Activated naive CD8-positive, alpha-beta T cell treated with anti-CD3 and anti-CD28 coated beads, Interleukin-2, amount 10 ng/mL, durations not matched to agents 7 days and 5 days (primary cell): ENCODE measurements at places on chromosomes 12 and 14. TPM values are rescaled to one million over a fixed set of nuclear protein-coding genes. Genes with fewer than 3 reads are reported as not detected.

The PTPRO gene
- total RNA-seq, result 2.3 TPM

The PROX2 gene
- 0.28 TPM for total RNA-seq

The NRXN3 gene
- not detected for total RNA-seq

The FOXG1 gene
- total RNA-seq, result not detected

The KLRC2 gene
- total RNA-seq, result 7.9 TPM

DNA sequence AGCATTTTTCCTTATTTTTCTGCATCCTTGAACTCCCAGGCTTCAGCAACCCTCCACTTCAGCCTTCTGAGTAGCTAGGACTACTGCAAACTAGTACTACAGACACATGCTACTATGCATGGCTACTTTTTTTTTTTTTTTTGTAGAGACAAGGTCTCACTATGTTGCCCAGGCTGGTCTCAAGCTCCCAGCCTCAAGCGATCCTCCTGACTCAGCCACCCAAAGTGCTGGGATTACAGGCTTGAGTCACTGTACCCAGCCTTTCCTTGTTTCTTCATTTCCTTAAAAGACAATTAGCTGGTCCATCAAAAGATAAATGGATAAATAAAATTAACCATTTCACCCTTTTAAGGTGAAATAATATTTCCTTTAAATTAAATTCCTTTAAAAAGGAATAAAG, 205.8 kb downstream of the SPTSSA start:
- H3K36me3 ChIP-seq, result no peaks in the 10 kb centered on the region
- no peaks in the 10 kb centered on the region for H3K4me1 ChIP-seq
- DNase-seq, result no peak
- no peak overlapping the region for H3K27ac ChIP-seq

DNA sequence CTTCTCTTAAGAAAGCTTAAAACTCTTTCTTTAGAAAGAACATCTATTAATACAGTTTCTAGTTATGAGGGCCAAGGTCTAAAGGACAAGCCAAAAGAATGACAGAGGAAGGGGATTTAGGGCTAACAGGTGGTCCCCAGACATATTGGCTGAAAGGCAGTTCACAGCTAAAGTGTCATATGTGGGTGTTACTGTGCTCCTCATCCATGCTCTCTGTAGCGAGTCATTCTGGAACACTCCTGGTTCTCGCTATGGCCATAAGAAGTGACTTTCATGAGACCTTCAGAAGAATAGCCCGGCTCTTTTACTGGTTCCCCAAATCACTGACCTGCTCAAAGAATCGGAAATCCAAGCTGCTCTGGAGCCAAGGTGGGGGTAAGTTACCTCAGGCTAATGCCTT, 55.0 kb downstream of the TBK1 start:
- DNase-seq, result no peak
- H3K4me3 ChIP-seq, result no peak overlapping the region
- H3K27ac ChIP-seq, result no peak overlapping the region
- H3K4me1 ChIP-seq, result no peaks in the 10 kb centered on the region

DNA sequence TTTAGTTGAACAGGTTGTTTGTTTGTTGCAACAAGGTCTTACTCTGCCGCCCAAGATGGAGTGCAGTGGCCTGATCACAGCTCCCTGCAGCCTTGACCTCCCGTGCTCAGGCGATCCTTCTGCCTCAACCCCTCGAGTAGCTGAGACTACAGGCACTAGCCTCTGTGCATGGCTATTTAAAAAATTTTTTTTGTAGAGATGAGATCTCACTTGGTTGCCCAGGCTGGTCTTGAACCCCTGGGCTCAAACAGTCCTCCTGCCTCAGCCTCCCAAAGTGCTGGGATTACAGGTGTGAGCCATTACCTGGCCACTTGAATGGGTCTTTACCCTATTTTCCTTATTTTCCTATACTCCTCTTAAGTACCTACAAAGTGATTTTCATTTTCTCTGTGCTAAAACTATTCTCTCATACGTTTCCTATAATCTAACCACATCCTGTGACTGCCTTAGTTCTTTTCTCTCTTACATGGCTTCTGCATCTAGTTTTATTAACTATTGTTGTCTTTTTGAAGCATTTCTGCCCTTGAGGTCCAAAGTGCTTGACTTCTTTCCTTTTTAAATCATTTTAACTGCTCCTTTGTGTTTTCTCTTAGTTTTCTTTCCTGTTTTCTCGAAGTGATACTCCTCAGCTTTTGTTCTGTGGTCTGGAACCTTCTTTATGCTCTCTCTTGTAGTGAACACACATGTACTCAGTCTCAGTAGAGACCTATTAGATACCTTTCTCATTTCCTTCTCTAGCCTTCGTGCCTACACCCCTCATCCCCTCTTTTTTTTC, 14.1 kb downstream of the GPX2 start:
- no peak overlapping the region for H3K4me3 ChIP-seq
- H3K36me3 ChIP-seq, result peaks cover 42% of the 10 kb centered on the region
- no peak for DNase-seq
- no peaks in the 10 kb centered on the region for H3K27me3 ChIP-seq
- H3K4me1 ChIP-seq, result peaks cover 11% of the 10 kb centered on the region

DNA sequence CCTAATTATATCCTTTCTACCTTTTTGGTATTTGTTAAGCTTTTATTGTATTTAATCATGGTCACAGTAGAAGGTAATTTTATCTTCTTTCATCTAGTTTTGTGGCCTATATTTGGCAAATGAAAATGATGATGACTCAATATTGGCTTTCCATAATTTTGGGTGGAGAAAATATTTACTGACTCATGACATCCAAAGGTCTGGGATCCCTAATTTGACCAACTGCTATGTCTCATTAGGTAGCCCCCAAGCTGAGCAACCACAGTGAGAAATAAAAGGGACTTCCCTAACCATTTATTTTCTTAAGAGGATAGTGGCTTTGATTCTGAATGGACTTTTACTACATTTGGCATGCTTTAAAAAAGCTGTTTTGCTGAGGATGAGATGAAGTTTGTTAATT, 289.5 kb downstream of the RMST start:
- DNase-seq, result no peak
- H3K36me3 ChIP-seq, result no peaks in the 10 kb centered on the region
- no peaks in the 10 kb centered on the region for H3K4me1 ChIP-seq
- peaks cover 1% of the 10 kb centered on the region for H3K27me3 ChIP-seq

GRCh38 chr14:100547633-100548294, 39.5 kb downstream of the BEGAIN start:
- no peaks in the 10 kb centered on the region for H3K36me3 ChIP-seq
- peak; percentile 57 for DNase-seq
- peaks cover 1% of the 10 kb centered on the region for H3K27me3 ChIP-seq
- H3K4me1 ChIP-seq, result peaks cover 24% of the 10 kb centered on the region
- peak overlapping the region; percentile 82 for H3K4me3 ChIP-seq

DNA sequence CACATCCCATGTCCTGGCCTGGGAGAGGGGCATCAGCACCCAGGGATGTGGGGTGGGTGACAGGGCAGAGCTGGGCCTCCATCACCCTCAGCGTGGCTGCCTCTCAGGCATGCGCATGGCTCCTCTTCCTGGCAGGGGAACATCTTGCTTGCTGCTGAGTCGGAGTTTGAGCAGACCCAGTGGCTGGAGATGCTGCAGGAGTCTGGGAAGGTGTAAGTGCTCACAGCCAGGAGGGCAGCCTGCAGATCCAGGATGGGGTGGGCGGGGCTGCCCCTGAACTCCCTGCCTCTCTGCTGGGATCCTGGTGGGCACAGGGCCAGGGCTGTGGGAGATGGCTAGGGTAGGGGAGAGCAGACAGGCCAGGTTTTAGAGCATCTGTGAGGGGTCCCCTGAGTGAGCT, 16.2 kb downstream of the PLEKHD1 start:
- no peaks in the 10 kb centered on the region for H3K4me1 ChIP-seq
- no peak for DNase-seq
- no peaks in the 10 kb centered on the region for H3K36me3 ChIP-seq

DNA sequence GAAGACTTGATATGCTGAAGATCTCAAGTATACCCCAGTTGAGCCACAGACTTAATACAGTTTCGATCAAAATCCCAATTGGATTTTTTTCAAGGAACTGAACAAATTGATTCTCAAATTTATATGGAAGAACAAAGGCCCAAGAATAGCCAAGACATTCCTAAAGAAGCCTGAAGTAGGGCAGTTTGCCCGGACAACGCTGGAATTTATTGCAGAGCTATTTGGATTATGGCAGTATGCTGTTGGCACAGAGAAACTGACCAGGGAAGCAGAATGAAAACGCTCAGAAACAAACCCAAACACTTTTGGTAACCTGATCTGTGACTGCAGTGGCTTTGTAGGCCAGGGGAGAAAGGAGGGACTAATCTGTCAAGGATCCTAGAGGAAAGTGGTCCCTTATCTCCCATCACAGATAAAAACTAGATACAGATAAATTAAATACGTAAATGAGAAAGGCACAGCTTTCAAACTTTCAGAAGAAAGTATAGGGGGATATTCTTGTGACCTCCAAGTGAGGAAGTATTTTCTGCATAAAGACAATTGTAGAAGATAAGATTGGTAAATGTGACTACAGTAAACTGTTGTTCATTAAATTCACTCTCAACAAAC, 35.9 kb upstream of the GSC start:
- H3K36me3 ChIP-seq, result no peaks in the 10 kb centered on the region
- no peaks in the 10 kb centered on the region for H3K4me1 ChIP-seq
- H3K4me3 ChIP-seq, result no peak overlapping the region
- peaks cover 16% of the 10 kb centered on the region for H3K27me3 ChIP-seq

GRCh38 chr12:51815571-51815970, 32.9 kb downstream of the FIGNL2 start:
- H3K4me3 ChIP-seq, result peak overlapping the region; percentile 69
- DNase-seq, result no peak
- H3K36me3 ChIP-seq, result no peaks in the 10 kb centered on the region
- peaks cover 9% of the 10 kb centered on the region for H3K4me1 ChIP-seq

- no peaks in the 10 kb centered on the region for H3K27me3 ChIP-seq
- DNase-seq, result no peak
- no peaks in the 10 kb centered on the region for H3K36me3 ChIP-seq
- no peak overlapping the region for H3K27ac ChIP-seq
- no peak overlapping the region for H3K4me3 ChIP-seq
These were observed 37.2 kb downstream of the CFAP251 start for GRCh38 chr12:121955258-121956237.

DNA sequence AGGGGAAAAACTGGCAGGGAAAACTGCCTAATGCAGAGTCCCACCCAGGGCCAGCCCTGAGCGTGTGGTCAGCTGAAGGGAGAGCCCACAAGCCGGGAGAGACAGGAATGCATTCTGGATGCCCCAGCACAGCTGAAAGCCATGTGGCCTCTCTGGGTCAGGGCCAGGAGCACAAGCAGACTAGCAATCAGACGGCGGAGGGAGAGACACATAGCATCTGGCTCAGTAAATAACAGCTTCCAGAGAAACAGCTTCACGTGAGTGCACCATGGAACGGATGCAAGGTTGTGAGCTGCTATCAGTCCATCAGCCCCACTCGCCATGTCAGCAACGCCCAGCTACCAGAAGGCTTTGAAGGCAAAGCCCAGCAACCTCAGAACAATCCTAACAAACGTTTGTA, 28.2 kb upstream of the TMEM106C start:
- H3K27ac ChIP-seq, result no peak overlapping the region
- peaks cover 38% of the 10 kb centered on the region for H3K27me3 ChIP-seq
- no peak overlapping the region for H3K4me3 ChIP-seq
- DNase-seq, result no peak
- H3K36me3 ChIP-seq, result no peaks in the 10 kb centered on the region

GRCh38 chr12:131943389-131943788, 6.4 kb upstream of the EP400 start:
- peaks cover 8% of the 10 kb centered on the region for H3K36me3 ChIP-seq
- no peak overlapping the region for H3K27ac ChIP-seq
- H3K4me1 ChIP-seq, result peaks cover 10% of the 10 kb centered on the region
- no peak overlapping the region for H3K4me3 ChIP-seq
- no peaks in the 10 kb centered on the region for H3K27me3 ChIP-seq

DNA sequence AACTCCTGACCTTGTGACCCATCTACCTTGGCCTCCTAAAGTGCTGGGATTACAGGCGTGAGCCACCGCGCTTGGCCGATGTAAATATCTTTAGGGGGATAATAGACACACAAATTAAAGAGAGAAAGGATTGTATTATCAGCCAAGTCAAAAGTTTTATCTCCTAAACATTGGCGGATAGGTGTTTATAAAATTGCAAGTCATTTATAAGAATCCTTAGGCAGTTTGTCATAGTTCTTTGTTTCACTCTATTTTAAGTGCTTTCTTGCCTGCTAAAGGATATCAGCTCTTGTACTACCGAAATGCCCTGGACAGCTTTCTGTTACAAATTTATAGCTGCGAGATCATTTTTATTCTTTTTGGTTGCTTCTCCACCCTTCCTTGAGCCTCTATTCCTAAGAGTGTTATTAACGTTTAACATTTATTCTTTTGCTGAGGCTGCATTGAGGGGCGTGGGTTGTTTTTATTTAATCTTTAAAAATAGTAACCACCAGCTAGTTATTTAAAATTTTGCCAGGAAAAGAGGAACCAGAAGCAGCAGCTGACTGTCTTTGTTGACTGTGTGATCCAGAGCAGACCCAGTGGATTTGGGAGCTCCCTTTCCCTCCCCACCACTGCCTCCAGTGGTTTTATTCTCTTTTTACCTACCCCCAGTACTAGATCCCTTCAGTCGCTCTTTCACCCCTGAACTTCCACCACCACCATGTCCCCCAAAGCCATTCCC, 106.4 kb downstream of the DIP2B start:
- no peaks in the 10 kb centered on the region for H3K27me3 ChIP-seq
- H3K4me3 ChIP-seq, result no peak overlapping the region
- no peaks in the 10 kb centered on the region for H3K4me1 ChIP-seq
- DNase-seq, result no peak
- H3K36me3 ChIP-seq, result peaks cover 5% of the 10 kb centered on the region

- no peak for DNase-seq
- no peaks in the 10 kb centered on the region for H3K4me1 ChIP-seq
- H3K4me3 ChIP-seq, result no peak overlapping the region
- H3K36me3 ChIP-seq, result no peaks in the 10 kb centered on the region
These were observed 163.9 kb downstream of the TBX5 start for GRCh38 chr12:114241973-114242434.
